ENCODE measurements at places on chromosomes 4 and X.

- DNase-seq, result no peak
Measured at GRCh38 chr4:107993969-107994368, 4.3 kb downstream of the HADH start.

- no peak for DNase-seq
Measured at GRCh38 chr4:154597798-154598774, 7.5 kb upstream of the FGA start.

DNA sequence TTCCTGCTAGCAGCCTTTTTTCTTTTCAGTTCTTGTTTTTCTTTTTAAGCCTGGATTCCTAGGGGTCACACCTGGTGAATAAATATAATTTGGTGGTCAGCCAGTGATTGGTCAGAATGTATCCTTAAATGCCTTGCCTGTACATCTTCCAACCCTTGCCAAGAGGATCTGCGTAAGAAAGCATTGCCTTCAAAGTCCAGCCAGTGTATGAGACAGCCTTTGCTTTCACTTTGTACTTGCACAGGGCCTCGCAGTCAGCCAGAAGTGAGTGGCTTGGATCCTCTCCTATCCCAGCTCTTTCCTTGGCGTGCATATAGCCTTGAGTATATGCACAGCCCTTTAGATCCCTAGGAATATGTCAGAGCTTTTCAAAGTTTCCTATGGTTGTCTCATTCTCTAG, 22.2 kb downstream of the KANTR start:
- no peak for DNase-seq

GRCh38 chrX:145715641-145716138, 101.9 kb upstream of the SLITRK2 start:
- no peak for DNase-seq

GRCh38 chrX:131985526-131986049, 37.5 kb upstream of the STK26 start:
- DNase-seq, result no peak

- no peak for DNase-seq
Measured at GRCh38 chrX:21770631-21771321, 12.9 kb upstream of the SMPX start.

GRCh38 chrX:141175786-141176185, 1.1 kb downstream of the LDOC1 start:
- no peak for DNase-seq

DNA sequence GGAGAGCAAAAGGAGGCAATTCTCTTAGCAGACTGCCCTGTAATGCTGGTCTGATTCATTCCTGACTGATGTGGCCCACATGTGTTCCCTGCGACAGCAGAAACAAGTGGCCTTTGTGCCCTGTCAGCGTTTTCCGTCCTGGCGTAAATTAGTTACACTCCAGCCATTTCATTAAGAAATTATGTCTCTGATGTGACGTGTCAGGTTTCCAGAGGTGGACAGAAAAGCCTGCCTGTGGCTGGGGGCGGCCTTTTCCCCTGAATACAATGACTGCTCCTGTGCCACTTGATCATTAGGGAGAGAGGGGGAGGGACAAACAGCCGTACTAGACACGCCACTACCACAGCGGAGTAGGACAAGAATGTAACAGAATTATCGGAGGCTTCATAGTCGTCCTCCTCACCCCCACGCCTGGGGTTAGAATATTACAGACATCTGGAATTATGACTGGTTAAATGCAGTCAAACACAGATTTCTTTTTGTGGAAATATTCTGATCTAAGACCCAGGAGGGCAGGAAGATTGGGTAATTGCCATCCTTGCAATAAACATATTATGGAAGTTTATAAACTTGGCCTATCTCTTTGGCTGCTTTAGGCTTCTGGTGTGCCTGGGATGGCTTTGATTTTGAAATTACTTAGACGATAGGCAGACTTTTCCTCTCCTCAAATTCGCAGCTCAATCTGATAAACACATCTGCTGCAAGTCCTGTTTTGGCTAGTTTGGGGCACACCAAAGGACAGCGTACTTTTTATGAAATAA, 146.2 kb upstream of the BCOR start:
- no peak for DNase-seq

DNA sequence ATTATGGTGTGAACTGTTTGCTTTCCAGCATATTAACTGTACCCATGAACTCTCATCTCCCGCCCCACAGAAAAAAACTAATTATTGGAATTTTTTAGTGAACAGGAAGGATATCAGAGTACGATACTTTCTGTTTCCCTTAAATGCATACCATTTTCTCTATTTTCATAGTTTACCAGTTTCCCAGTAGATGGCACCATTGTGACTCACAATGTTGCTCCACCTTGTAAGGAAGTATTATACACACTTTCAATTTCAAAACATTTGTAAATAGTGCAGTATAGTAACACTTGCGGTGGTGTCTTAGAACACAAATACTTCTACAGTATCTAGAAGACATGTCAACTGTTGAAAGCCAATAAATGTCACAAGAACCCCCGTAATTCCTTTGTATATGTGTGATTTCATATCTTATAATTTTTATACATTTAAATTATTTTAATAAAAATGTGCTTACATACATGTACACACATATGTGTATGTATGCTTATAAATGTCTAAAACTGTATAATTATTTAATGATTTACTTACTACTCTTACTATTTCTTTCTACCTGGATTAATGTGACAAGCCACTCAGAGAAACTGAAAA, 167.3 kb downstream of the SLIT2 start:
- peak; percentile 1 for DNase-seq

DNA sequence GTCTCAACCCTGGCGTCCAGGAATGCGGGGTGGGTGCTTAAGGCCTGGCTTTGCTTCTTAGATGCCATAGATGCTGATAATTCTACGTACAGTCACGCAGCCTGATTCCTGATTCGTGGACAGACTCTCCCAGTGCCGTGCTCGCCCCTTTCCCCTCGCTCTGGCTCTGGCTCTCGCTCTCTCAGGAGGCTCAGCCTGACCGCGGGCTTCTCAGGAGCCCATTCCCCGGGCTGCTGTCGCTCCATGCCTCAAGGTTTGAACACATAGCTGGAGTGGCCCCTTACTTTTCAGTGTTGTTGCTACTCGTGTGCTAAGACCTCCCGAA, 59.2 kb upstream of the ZC4H2 start:
- DNase-seq, result no peak

Measured in stimulated activated CD4-positive, alpha-beta T cell treated with anti-CD3 and anti-CD28 coated beads, Interleukin-2, amount 100 ng/mL, for 4 hours (primary cell).